ENCODE measurements at places on chromosomes 5 and 9. TPM values are rescaled to one million over a fixed set of nuclear protein-coding genes. Genes with fewer than 3 reads are reported as not detected.
A peak's percentile ranks its signal among the peaks of the same experiment; 100 is the strongest.

The IFNA2 gene
- not detected for total RNA-seq

The PCDHA2 gene
- not detected for total RNA-seq

The SLC25A48 gene
- not detected for total RNA-seq

The DAPK1 gene
- 37.8 TPM for total RNA-seq

The ELOVL7 gene
- total RNA-seq, result 2.7 TPM

The SLC34A3 gene
- 0.12 TPM for total RNA-seq

The LRRC70 gene
- 0.86 TPM for total RNA-seq

The SLC1A3 gene
- 1.5 TPM for total RNA-seq

GRCh38 chr9:33166231-33167083 lies 679 bp downstream of the B4GALT1 start:
- no peak for DNase-seq
- peaks cover 6% of the 10 kb centered on the region for H3K36me3 ChIP-seq
- peak overlapping the region; percentile 99 for H3K27ac ChIP-seq
- no peaks in the 10 kb centered on the region for H3K27me3 ChIP-seq

- H3K27me3 ChIP-seq, result no peaks in the 10 kb centered on the region
- H3K27ac ChIP-seq, result no peak overlapping the region
- no peak overlapping the region for H3K4me3 ChIP-seq
- H3K4me1 ChIP-seq, result peaks cover 5% of the 10 kb centered on the region
Measured at GRCh38 chr5:177526191-177526590, 9.4 kb upstream of the DDX41 start.

DNA sequence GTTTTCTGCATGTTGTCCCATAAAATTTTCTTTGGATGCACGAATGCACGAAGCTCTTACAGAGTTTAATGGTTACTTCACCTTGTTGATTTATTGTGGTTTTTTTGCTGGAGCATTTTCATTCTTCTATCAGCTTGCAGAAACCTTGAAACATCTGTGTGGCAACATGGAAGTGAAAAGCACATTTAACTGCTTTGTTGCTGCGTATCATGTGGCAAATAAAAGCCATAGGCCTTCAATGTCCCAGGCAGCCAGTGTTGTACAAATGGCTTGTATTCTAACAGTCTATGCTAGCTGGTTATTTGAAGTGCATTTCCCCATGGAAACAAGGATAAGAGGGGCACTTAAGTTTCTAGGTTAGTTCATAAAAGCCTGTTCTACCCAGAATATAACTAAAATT lies 42.5 kb upstream of the RASGRF2 start:
- no peak overlapping the region for H3K27ac ChIP-seq
- H3K36me3 ChIP-seq, result peaks cover 1% of the 10 kb centered on the region
- no peaks in the 10 kb centered on the region for H3K27me3 ChIP-seq
- H3K4me1 ChIP-seq, result peaks cover 10% of the 10 kb centered on the region

- H3K4me3 ChIP-seq, result no peak overlapping the region
- no peaks in the 10 kb centered on the region for H3K27me3 ChIP-seq
- DNase-seq, result peak; percentile 24
- H3K36me3 ChIP-seq, result no peaks in the 10 kb centered on the region
- peak overlapping the region; percentile 51 for H3K27ac ChIP-seq
Measured at GRCh38 chr5:82165740-82166530, 112.2 kb downstream of the RPS23 start.

- no peak for DNase-seq
- no peaks in the 10 kb centered on the region for H3K27me3 ChIP-seq
- H3K4me3 ChIP-seq, result no peak overlapping the region
- no peak overlapping the region for H3K27ac ChIP-seq
- H3K36me3 ChIP-seq, result no peaks in the 10 kb centered on the region
Measured at GRCh38 chr5:9354336-9355081, 191.4 kb downstream of the SEMA5A start.

DNA sequence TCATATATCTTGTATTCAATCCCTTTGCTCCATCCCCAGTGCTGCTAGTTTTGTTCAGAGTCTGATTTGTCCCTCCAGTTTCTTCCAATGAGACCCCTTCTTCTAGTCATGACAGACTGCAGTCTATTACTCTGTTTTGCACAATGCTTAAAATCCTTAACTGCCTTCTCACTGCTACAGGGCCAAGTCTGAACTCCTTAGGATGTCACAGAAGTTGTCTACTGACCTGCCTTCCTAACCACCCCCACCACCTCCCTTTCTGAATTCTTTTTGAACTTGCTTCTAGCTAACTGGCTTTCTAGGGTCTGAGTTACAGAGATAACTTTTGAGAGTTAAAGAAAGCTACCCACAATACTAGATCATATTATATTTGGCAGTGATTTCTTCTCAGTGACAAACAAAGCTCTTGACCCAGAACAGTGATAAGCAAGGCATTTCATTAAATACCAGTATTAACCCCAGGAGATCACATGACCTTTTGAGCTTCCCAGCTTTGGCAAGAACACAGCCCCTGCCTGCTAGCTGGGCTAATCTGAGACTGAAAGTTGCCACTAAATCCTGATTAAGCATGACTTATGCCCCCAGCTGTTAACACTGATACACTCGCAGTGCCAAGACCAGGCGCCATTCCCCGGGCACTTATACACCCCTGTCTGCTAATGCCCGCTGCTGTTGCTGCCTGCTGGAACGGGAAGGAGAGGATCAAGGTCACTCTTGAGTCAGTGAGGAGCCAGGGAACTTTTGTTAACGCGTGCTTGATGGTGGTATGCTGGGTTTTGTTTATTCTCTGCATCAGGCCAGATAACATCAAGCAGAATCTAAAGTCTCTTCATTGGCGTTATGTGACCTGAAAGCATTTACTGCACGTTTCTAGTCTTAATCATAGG lies 36.4 kb upstream of the ADAMTSL1 start:
- H3K4me3 ChIP-seq, result peak overlapping the region; percentile 4
- H3K27me3 ChIP-seq, result peaks cover 21% of the 10 kb centered on the region
- H3K36me3 ChIP-seq, result no peaks in the 10 kb centered on the region

DNA sequence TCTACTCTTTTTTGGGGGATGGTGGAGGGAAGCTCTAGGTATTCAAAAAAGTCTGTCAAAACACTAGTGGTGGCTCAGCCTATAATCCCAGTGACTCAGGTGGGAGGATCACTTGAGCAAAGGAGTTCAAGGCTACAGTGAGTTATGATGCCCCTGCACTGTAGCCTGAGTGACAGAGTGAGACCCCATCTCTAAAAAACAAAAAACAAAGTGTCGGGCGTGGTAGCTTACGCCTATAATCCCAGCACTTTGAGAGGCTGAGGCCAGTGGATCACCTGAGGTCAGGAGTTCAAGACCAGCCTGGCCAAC lies 15.8 kb upstream of the SLC35D2 start:
- H3K4me1 ChIP-seq, result peaks cover 28% of the 10 kb centered on the region
- peaks cover 47% of the 10 kb centered on the region for H3K36me3 ChIP-seq
- H3K27ac ChIP-seq, result peak overlapping the region; percentile 83
- peak overlapping the region; percentile 4 for H3K4me3 ChIP-seq

- H3K36me3 ChIP-seq, result peaks cover 17% of the 10 kb centered on the region
- H3K27ac ChIP-seq, result no peak overlapping the region
- peaks cover 42% of the 10 kb centered on the region for H3K4me1 ChIP-seq
- no peak for DNase-seq
- no peaks in the 10 kb centered on the region for H3K27me3 ChIP-seq
- peak overlapping the region; percentile 58 for H3K4me3 ChIP-seq
Measured at GRCh38 chr5:172229904-172230303, 35.9 kb downstream of the EFCAB9 start.

DNA sequence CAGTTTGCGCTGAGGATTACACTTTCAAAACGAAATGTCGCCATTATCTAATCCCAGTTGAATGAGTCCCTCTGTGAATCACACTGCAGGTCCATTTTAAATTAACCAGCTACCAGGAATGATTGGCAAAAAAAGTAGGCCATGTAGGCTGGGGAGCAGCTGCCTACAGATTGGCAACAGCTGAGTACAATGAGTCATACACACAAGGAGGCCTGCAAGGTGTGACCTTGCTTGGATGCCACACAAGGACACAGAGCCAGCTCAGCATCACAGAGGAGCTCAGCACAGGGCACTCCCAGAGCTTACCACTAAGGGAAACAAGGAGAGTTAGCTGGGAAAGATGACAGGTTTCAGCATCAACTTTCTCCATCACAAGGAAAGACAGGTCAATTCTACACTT lies 12.9 kb downstream of the HAVCR1 start:
- H3K36me3 ChIP-seq, result no peaks in the 10 kb centered on the region
- H3K4me1 ChIP-seq, result peaks cover 43% of the 10 kb centered on the region

DNA sequence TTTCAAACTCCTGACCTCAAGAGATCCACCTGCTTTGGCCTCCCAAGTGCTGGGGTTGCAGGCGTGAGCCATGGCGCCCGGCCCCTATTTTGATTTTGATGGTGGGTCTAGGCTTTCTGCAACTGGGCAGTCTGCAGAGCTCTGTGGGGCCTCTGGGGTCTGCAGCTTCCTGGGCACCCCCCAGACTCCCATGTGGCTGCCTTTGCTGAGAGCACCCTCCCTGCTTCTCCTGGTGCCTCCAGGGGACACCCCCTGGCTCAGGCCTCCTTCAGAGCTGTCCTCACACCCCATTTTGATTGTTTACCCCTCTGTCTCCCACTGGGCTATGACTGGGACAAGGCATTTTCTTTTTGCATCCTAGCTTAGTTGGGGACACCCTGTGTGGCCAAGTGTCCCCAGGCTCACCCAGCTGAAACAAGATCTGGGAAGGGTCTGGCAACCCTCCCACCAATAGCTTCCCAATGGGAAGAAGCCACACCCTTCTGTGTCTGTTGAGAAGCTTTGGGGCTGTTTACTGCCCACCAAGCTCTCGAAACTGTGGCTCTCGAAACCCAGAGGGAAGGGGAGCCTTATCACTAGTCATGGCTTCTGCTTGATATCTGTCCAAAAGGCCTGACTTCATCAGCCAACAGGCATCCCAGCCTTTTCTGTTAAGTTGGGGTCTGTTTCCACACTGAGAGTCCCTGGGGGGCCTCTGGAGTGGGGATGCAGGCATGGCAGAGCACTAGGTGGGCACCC lies 204.4 kb upstream of the IER5L start:
- no peak overlapping the region for H3K27ac ChIP-seq
- peaks cover 5% of the 10 kb centered on the region for H3K4me1 ChIP-seq
- H3K36me3 ChIP-seq, result no peaks in the 10 kb centered on the region
- H3K27me3 ChIP-seq, result no peaks in the 10 kb centered on the region
- H3K4me3 ChIP-seq, result no peak overlapping the region
- no peak for DNase-seq

DNA sequence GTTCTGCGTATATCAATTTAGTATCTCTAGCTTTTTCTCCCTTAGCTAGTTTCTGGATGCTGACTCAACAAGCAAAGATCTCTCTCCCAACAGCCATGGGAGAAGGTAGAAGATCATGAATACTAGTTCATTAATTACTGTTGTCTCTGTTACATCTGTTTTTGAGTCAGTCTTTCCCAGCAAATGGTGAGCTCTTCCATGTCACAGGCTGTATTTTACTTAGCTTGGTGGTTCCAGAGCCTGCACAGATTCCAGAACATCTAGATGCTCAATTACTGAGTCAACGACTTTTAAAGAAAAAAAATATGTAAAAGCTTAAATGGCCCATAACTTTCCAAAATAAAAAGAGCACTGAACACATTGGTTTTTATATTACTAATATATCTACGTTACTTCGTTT lies 307.2 kb downstream of the NSG2 start:
- no peak for DNase-seq
- H3K36me3 ChIP-seq, result no peaks in the 10 kb centered on the region
- H3K4me3 ChIP-seq, result no peak overlapping the region
- no peaks in the 10 kb centered on the region for H3K4me1 ChIP-seq
- no peaks in the 10 kb centered on the region for H3K27me3 ChIP-seq

GRCh38 chr5:95940758-95941682 lies 20.6 kb downstream of the ELL2 start:
- H3K4me1 ChIP-seq, result peaks cover 35% of the 10 kb centered on the region
- no peak overlapping the region for H3K27ac ChIP-seq
- no peak for DNase-seq
- no peaks in the 10 kb centered on the region for H3K27me3 ChIP-seq

DNA sequence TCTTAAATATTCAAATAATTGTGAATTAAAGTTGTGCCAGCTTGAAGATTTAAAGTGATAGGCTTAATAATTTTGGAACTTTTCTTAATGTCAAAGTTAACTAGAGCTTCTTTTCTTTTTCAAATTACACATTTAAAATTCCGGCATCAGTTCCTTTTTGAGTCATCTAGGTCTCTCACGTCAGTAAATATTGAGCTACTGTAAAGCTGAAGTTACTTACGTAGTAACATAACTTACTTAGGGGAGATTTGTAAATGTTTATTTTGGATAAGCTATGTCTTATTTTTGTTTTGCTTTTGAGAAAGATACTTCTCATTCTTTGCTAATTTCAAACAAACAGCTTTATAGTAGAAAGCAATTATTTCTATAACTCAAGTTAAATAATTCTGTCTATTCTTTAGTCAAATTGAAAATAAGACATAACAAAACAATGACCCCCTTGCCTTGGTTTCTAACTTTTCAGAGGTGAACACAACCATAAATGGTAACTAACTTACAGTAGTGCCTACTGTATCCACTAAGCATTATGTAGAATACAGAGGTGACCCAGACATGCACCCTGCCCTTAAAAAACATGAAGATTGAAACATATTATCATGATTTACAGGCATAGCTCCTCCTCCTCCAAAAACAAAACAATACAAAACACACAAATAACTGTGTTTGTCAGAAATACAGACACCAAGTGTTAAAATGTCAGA lies 29.8 kb downstream of the CD274 start:
- H3K4me1 ChIP-seq, result peaks cover 38% of the 10 kb centered on the region
- H3K36me3 ChIP-seq, result peaks cover 6% of the 10 kb centered on the region
- peaks cover 6% of the 10 kb centered on the region for H3K27me3 ChIP-seq
- no peak overlapping the region for H3K27ac ChIP-seq
- DNase-seq, result no peak

DNA sequence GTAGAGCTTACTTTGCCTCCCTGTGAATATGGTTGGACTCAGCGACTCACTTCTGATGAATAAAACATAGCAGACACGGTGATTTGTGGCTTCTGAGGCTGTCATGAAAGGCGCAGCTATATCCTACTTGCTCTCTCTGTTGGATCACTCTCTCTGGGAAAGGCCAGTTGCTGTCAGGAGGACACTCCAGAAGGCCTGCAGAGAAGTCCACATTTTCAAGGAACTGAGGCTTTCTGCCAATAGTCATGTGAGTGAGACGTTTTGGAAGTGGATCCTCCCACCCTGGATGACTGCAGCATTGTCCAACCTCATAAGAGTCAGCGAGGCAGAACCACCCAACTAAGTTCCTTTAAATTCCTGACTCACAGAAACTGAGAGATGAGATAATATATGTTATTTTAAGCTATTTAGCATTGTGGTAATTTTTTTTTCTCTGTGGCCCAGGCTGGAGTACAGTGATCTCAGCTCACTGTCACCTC lies 156.0 kb upstream of the MAST4 start:
- H3K27ac ChIP-seq, result no peak overlapping the region
- H3K27me3 ChIP-seq, result peaks cover 22% of the 10 kb centered on the region
- peak overlapping the region; percentile 4 for H3K4me3 ChIP-seq
- peaks cover 21% of the 10 kb centered on the region for H3K4me1 ChIP-seq
- peak; percentile 19 for DNase-seq

DNA sequence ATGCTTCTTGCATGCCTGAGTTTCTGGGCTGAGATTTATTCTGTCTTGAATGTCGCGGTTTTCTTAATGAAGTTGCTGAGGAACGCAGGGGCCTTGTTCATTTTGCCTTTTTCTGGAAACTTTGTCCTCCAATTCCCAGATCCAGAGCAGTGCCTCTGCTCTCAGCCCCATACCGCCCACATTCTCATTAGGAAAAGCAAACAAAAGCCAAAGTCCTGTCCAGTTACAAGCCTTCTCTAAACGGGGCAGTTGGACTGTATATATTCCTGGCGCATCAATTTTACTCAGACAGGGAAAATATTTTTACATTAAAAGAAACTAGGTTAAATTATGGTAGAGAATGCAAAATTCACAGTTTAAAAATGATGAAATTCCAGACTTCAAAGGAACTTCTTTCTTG lies 1.2 kb upstream of the PSAT1 start:
- no peak for DNase-seq
- no peaks in the 10 kb centered on the region for H3K27me3 ChIP-seq
- H3K4me1 ChIP-seq, result peaks cover 44% of the 10 kb centered on the region
- H3K36me3 ChIP-seq, result peaks cover 25% of the 10 kb centered on the region

GRCh38 chr9:111715471-111715870 lies 54.1 kb downstream of the GNG10 start:
- no peaks in the 10 kb centered on the region for H3K36me3 ChIP-seq
- H3K4me1 ChIP-seq, result no peaks in the 10 kb centered on the region
- H3K4me3 ChIP-seq, result no peak overlapping the region
- no peak for DNase-seq

Data from activated T-cell treated with anti-CD3 and anti-CD28 coated beads, Interleukin-2, amount 50 U/mL, for 72 hours (primary cell).